ENCODE measurements at places on chromosomes 2 and 18. TPM values are rescaled to one million over a fixed set of nuclear protein-coding genes. Genes with fewer than 3 reads are reported as not detected.

UGT1A6 gene
- not detected for total RNA-seq

SLC30A3 gene
- total RNA-seq, result 0.23 TPM

ZNF804A gene
- total RNA-seq, result not detected

CNRIP1 gene
- total RNA-seq, result not detected

RAPGEF4 gene
- 0.77 TPM for total RNA-seq

IL36B gene
- not detected for total RNA-seq

CXCR1 gene
- total RNA-seq, result 1.1 TPM

TFPI gene
- not detected for total RNA-seq

CHRNA1 gene
- total RNA-seq, result not detected

SKOR2 gene
- total RNA-seq, result not detected

MTCL1 gene
- total RNA-seq, result 1.7 TPM

INSIG2 gene
- total RNA-seq, result 18.4 TPM

OTOF gene
- total RNA-seq, result 12.3 TPM

L3MBTL4 gene
- 0.33 TPM for total RNA-seq

PRR30 gene
- total RNA-seq, result not detected

ONECUT2 gene
- total RNA-seq, result not detected

CRIM1 gene
- total RNA-seq, result 2.3 TPM

ZNF892 gene
- total RNA-seq, result 4.0 TPM

CNGA3 gene
- total RNA-seq, result not detected

NTSR2 gene
- not detected for total RNA-seq

FIGN gene
- total RNA-seq, result not detected

BCL11A gene
- 0.30 TPM for total RNA-seq

IL1R2 gene
- total RNA-seq, result 0.52 TPM

SEC11C gene
- 63.3 TPM for total RNA-seq

ELOA2 gene
- total RNA-seq, result not detected

SERPINB13 gene
- total RNA-seq, result not detected

HAAO gene
- total RNA-seq, result not detected

LRRC30 gene
- total RNA-seq, result not detected

SMYD1 gene
- total RNA-seq, result not detected

ADGRF3 gene
- 6.5 TPM for total RNA-seq

EMILIN2 gene
- total RNA-seq, result 18.6 TPM

HOXD1 gene
- total RNA-seq, result not detected

Measured in activated CD4-positive, alpha-beta T cell treated with anti-CD3 and anti-CD28 coated beads, Interleukin-2, amount 10 ng/mL, durations not matched to agents 7 days and 5 days (primary cell).